Colonic mucosa (tissue), 4 donors: ENCODE measurements at places on chromosomes 11 and 22.

- no peaks in the 10 kb centered on the region for H3K4me1 ChIP-seq
- DNase-seq, result peak; percentile 62
- H3K4me3 ChIP-seq, result no peak overlapping the region
- H3K27me3 ChIP-seq, result no peaks in the 10 kb centered on the region
- H3K27ac ChIP-seq, result no peak overlapping the region
These were observed 12.9 kb downstream of the ABTB2 start for GRCh38 chr11:34344768-34345539.

DNA sequence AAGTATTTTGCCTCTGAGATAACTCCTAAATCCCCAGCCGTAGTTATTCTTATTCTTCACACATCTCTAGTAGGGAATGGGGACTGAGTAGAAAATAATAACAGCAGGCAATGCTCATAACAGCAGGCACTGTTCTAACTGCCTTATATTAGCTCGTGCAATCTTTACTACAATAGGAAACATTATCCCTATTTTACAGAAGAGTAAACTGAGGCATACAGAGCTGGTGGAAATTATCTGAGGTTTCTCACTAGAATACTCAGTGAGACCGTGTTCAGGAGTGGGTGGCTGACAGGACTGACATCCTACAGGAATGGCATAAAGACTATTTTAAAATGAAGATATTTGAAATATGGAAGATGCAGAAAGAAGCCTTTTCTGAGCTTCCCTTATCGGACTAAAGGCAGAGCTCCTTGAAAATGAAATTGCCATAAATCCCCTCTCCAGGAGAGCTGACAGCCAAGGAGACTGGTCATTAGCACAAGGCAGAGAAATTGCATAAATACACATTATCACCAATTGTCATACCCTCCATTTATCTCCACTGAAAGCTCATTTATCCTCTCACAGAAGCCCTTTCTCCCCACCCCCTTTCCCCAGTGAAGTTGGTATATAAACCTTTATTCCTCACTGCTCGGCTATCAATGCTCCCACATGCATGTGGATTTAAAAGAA, 93.9 kb downstream of the RASSF10 start:
- no peaks in the 10 kb centered on the region for H3K27me3 ChIP-seq
- H3K4me3 ChIP-seq, result no peak overlapping the region
- no peak overlapping the region for H3K27ac ChIP-seq
- no peak for DNase-seq

GRCh38 chr22:45632791-45633515, 38.7 kb upstream of the ATXN10 start:
- no peak overlapping the region for H3K4me3 ChIP-seq
- DNase-seq, result no peak
- H3K27ac ChIP-seq, result no peak overlapping the region
- H3K27me3 ChIP-seq, result no peaks in the 10 kb centered on the region
- no peaks in the 10 kb centered on the region for H3K36me3 ChIP-seq

DNA sequence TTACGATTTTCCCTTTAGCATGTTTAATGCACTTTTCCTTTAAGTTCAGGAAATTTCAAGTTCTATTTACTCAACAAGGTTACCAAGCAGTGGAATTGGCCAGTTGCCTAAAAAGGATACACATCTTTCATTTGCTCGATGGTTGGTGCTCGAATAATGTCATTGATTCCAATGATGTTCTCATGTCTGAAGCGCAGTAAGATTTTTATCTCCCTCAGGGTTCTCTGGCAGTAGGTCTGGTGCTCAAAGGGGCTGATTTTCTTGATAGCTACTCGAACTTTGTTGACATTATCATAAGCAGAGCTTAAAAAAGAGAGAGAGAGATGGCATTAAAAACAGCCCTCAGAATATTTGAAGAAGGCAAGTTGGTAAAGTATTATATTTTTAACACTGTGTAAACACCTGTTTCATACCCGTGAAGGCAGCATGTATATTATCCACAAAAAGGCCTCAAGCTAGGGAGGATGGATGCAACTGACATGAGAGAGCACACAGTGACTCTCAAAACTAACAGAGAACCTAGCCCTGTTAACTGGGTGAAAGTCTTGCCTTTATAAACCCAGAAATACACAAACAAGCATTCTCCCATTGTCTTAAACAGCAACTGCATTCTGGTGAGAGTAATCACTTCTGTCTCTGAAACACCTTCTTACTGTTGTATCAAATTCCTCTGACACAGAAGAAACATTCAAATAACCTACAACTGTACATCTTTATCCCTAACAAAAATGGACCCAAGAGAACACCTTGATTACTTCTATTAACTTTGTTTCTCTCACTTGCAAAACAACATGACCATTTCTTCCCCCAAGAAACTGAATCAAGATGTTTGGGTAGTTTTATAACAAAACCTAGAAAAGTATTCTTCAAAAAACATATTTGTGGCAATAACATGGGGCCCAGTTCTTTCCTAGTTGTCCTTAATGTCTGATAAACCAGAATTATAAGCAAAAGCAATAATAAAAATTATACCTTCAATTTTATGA, 59.6 kb downstream of the MAPK1 start:
- no peaks in the 10 kb centered on the region for H3K4me1 ChIP-seq
- no peak overlapping the region for H3K4me3 ChIP-seq
- H3K27ac ChIP-seq, result no peak overlapping the region
- no peak for DNase-seq
- no peaks in the 10 kb centered on the region for H3K27me3 ChIP-seq

- H3K4me1 ChIP-seq, result no peaks in the 10 kb centered on the region
- no peak for DNase-seq
- H3K27me3 ChIP-seq, result no peaks in the 10 kb centered on the region
These were observed 23.5 kb upstream of the CPT1A start for GRCh38 chr11:68865241-68865640.

DNA sequence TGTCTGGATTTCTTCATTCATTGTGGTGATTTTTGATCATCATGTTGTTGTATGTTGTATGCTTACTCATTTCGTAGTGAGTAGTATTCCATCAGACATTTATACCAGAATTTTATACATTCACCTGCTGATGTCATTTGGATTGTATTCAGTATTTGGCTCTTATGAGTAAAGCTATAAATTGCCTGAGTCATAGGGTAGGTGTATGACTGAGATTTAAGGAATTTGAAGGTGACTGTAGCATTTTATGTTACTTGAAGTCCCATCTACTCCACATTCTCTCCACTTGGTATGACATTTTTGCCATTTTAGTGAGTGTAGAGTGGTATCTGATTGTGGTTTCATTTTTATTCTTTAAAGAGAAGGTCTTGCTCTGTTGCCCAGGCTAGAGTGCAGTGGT, 548.2 kb downstream of the TBC1D22A start:
- H3K4me1 ChIP-seq, result no peaks in the 10 kb centered on the region
- H3K27ac ChIP-seq, result no peak overlapping the region
- no peak for DNase-seq
- H3K4me3 ChIP-seq, result no peak overlapping the region

DNA sequence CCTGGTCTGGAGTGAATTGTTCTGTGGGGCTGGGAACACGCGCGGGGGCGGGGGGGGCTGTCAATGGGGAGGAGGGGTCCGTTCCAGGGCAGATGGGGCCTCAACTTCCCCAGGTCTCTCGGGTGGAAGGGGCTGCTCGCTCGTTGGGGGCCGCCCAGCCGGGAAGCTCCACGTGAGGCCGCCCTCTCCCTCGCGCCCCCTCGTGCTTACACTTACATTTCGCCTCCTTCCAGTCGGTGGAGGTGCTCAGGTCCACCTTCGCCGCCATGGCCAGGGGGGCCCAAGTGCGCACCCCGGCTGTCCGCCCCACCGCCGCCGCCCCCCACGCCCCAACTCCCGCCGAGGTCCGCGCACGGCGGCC, 452 bp downstream of the MACROD1 start:
- H3K4me1 ChIP-seq, result peaks cover 6% of the 10 kb centered on the region
- H3K36me3 ChIP-seq, result no peaks in the 10 kb centered on the region
- peak; percentile 45 for DNase-seq

GRCh38 chr11:2599561-2600189, 100.1 kb downstream of the KCNQ1OT1 start:
- H3K27ac ChIP-seq, result no peak overlapping the region
- H3K4me3 ChIP-seq, result no peak overlapping the region
- no peak for DNase-seq
- H3K27me3 ChIP-seq, result no peaks in the 10 kb centered on the region
- H3K4me1 ChIP-seq, result no peaks in the 10 kb centered on the region
- H3K36me3 ChIP-seq, result no peaks in the 10 kb centered on the region

DNA sequence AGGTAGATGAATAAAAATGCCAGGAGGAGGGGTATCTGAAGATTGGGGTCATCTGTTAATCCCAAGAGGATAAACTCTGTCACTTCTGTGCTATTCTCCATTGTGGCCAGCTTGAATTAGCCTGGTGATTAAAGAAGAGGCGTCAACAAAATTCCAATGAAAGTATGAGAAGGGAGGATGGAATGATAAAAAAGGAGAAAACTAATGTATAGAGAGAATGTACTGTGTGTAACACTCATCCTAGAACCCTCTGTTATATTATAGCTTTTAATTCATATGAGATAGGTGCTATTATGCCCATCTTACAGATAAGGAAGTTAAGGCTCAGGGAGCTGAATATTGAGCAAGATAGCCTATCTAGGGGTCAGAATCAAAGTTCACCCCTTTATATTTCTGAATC, at the start of gene OR5B21:
Gene OR5B21 (minus strand): TSS at position 101 of the 400 bp plus-strand sequence. CDS start 0 bp downstream, at position 101.
- H3K4me3 ChIP-seq, result no peak within 1 kb of the TSS
- DNase-seq, result no peak
- H3K27me3 ChIP-seq, result no peaks in the 10 kb centered on the region
- no peak within 1 kb of the TSS for H3K27ac ChIP-seq
- H3K4me1 ChIP-seq, result no peaks in the 10 kb centered on the region
- H3K36me3 ChIP-seq, result no peaks in the 10 kb centered on the region

GRCh38 chr22:17086788-17087497, 2.1 kb downstream of the IL17RA start:
- H3K27me3 ChIP-seq, result no peaks in the 10 kb centered on the region
- DNase-seq, result no peak
- no peak overlapping the region for H3K27ac ChIP-seq
- H3K4me3 ChIP-seq, result peak overlapping the region; percentile 91
- H3K4me1 ChIP-seq, result peaks cover 4% of the 10 kb centered on the region

GRCh38 chr11:102472127-102472526, 19.6 kb upstream of the TMEM123 start:
- no peak overlapping the region for H3K27ac ChIP-seq
- H3K4me3 ChIP-seq, result no peak overlapping the region
- no peaks in the 10 kb centered on the region for H3K36me3 ChIP-seq
- H3K27me3 ChIP-seq, result no peaks in the 10 kb centered on the region
- no peak for DNase-seq

DNA sequence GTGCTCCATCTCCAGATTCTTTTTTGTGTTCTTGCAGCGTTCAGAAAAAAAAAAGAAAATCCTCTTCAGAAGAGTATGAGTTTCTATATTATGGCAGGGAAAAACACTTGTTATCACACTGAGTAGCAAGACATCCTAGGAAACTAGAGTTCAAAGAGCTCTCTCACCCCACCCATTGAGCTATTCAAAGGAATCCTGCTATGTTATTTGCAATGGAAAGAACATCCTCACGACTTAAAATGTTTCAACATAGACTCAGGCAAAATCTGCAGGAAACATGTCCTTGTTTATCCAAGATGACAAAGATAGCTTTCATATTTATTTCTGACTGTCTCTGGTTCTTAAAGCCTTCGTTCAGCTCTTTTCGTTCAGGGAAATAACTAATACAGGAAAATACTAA, 331.6 kb upstream of the ANO5 start:
- no peaks in the 10 kb centered on the region for H3K36me3 ChIP-seq
- no peak overlapping the region for H3K27ac ChIP-seq
- no peaks in the 10 kb centered on the region for H3K4me1 ChIP-seq
- no peak for DNase-seq
- H3K4me3 ChIP-seq, result no peak overlapping the region

DNA sequence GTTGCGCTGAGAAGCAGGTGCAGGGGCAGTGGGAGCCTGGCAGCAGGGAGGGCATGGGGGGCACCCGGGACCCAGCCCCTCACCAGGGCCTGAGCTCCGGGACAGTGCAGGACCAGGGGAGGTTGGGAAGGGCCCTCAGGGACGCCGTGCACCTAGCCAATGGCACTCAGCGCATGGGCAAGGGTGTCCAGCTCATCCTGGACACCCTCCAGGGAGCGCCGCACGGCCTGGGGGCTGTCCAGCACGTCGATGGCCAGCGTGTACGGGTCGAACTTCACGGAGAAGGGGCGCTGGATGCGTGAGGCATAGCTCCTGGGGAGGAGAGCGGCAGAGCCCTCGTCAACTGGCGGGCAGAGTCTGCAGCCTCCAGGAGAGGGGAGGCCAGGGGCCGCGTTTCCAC, 3.1 kb upstream of the INS start:
- no peak overlapping the region for H3K27ac ChIP-seq
- H3K27me3 ChIP-seq, result peaks cover 8% of the 10 kb centered on the region
- H3K4me1 ChIP-seq, result no peaks in the 10 kb centered on the region
- DNase-seq, result no peak
- no peak overlapping the region for H3K4me3 ChIP-seq
- no peaks in the 10 kb centered on the region for H3K36me3 ChIP-seq

- H3K4me1 ChIP-seq, result peaks cover 9% of the 10 kb centered on the region
- no peaks in the 10 kb centered on the region for H3K36me3 ChIP-seq
- H3K27me3 ChIP-seq, result no peaks in the 10 kb centered on the region
- DNase-seq, result no peak
- no peak overlapping the region for H3K27ac ChIP-seq
These were observed 60.7 kb downstream of the LRRC32 start for GRCh38 chr11:76609736-76610370.

DNA sequence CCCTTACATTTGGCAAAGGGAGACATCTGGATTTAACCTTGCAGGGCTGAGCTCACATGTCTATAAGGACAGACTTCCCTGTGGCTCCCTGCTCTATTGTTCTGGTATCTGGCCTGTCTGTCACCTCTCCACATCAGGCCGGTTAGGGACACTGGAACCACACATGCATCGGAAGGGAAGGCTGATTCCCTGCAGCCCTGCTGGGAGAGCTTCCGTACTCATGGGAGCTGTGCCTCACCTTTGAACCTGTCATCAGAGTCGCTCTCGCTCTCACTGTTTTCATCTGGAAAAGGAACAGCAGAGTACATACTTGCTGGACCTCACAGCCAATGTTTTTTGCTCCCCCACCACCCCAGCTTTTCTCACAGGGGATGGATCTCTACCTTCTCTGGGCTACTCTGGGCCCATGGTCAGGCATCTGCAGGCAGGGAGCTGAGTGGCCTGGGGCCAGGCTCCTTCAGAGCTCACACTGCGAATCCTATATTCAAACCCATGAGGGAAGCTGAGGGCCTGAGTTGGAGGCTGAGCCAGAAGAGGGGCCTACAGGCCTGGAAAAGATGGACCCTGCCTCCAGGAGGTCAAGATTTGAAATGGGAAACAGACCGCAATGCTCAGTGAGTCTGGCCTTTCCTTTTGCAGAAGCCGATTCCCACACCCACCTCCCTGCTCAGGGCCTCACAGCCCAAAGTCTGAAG, 31.3 kb downstream of the RPL27A start:
- no peaks in the 10 kb centered on the region for H3K27me3 ChIP-seq
- no peak overlapping the region for H3K4me3 ChIP-seq
- no peak for DNase-seq
- no peak overlapping the region for H3K27ac ChIP-seq
- no peaks in the 10 kb centered on the region for H3K4me1 ChIP-seq

- no peak overlapping the region for H3K4me3 ChIP-seq
- no peaks in the 10 kb centered on the region for H3K4me1 ChIP-seq
- H3K27me3 ChIP-seq, result no peaks in the 10 kb centered on the region
These were observed 116.9 kb upstream of the LDLRAD3 start for GRCh38 chr11:35826949-35827348.

GRCh38 chr22:43666457-43666856, 145.6 kb downstream of the EFCAB6 start:
- no peaks in the 10 kb centered on the region for H3K36me3 ChIP-seq
- no peak for DNase-seq
- H3K27me3 ChIP-seq, result no peaks in the 10 kb centered on the region
- H3K4me3 ChIP-seq, result no peak overlapping the region
- H3K27ac ChIP-seq, result no peak overlapping the region

GRCh38 chr11:61198948-61199523, 4.3 kb upstream of the PGA3 start:
- H3K27me3 ChIP-seq, result no peaks in the 10 kb centered on the region
- no peak overlapping the region for H3K27ac ChIP-seq
